Nephron progenitor cell (in vitro differentiated cells): ENCODE measurements at places on chromosomes 5 and 9.

- peak; percentile 68 for DNase-seq
These were observed 11.8 kb downstream of the ITGA1 start for GRCh38 chr5:52799358-52799982.

DNA sequence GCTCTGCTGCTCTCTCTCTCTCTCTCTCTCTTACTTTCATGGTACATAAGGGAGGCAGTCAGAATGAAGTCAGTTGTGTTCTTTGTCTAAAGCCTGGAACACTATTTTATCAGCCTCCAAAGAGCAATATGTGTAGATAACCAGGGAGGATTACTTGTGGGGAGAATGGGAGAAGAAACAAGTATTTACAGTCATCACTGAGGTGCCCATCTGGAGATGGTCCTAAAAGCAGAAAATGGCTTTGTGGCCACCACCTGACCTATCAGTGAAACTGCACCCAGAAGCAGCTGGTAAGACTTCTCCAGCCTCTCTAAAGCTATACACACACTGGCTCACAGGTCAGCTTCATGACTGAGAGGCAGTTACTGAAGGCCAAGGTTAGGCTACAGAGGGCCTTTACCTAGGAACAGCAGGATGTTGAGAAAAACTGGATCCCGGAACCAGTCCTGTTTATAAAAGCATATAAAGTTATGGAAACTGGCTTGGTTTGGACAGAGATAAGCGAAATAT lies 75.1 kb downstream of the MRPS27 start:
- DNase-seq, result peak; percentile 16

- DNase-seq, result no peak
These were observed 58.1 kb downstream of the HSPA4 start for GRCh38 chr5:133109655-133110483.

- DNase-seq, result no peak
These were observed 76.1 kb downstream of the SLC44A1 start for GRCh38 chr9:105320568-105320967.

DNA sequence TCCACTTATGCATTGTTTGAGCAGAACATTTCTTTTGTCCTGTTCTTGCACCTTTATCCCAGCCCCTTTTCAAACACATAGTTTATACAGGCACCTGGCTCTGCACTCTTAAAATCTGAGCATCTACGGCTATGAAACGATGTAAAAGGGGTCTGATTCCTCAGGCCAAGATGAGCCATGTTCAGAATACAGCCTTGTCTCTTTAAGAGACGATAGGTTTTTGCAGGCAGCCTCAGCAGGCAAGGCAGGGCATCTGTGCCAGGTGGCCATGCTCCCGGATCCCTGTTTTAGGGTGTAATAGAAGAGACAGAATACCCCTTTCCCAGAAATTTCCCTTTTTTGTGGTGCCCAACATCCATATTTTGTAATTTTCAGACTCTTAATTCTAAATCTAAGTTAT lies 89.1 kb upstream of the NFIB start:
- DNase-seq, result no peak

DNA sequence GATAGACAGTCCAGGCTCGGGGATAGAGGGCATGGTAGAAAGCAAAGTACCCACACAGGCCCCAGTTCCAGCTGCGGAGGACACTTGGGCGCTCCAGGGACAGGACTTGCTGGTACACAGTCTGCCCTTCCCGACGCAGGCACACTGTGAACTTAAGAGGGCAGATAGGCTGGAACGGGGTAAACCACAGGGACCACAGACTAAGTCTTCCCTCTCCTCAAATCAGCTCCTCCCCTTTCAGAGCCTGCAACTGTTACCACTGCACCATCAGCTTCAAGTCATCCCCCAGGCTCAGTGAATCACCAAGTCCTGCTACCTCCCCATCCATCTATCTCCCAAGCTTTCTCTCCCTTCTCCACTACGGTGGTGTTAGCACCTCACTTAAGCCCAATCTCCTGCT lies 7.3 kb downstream of the GBA2 start:
- no peak for DNase-seq

GRCh38 chr5:110377943-110378342 lies 348.5 kb downstream of the TMEM232 start:
- DNase-seq, result no peak

GRCh38 chr5:107289030-107289714 lies 381.6 kb downstream of the EFNA5 start:
- no peak for DNase-seq

- DNase-seq, result peak; percentile 34
These were observed 773.4 kb downstream of the BRINP1 start for GRCh38 chr9:118595719-118596305.

DNA sequence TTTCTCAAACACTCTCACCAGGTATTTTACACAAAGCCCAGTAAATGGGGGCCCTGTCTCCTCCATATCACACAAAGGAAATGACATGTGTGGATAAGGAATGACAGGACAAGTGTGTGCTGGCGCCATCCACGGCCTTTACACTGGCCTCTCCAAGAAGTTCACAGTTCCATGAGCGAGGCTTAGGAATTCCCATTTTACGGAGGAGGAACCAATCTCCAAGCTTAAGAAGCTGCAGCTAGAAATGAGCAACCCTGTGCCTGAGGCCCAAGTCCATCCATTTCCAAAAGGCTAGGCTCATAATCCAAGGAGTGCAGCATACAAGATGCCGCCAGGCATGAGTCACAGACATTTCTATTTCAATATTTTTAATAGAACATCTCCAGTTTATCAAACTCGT lies 203.4 kb downstream of the AUH start:
- DNase-seq, result no peak

DNA sequence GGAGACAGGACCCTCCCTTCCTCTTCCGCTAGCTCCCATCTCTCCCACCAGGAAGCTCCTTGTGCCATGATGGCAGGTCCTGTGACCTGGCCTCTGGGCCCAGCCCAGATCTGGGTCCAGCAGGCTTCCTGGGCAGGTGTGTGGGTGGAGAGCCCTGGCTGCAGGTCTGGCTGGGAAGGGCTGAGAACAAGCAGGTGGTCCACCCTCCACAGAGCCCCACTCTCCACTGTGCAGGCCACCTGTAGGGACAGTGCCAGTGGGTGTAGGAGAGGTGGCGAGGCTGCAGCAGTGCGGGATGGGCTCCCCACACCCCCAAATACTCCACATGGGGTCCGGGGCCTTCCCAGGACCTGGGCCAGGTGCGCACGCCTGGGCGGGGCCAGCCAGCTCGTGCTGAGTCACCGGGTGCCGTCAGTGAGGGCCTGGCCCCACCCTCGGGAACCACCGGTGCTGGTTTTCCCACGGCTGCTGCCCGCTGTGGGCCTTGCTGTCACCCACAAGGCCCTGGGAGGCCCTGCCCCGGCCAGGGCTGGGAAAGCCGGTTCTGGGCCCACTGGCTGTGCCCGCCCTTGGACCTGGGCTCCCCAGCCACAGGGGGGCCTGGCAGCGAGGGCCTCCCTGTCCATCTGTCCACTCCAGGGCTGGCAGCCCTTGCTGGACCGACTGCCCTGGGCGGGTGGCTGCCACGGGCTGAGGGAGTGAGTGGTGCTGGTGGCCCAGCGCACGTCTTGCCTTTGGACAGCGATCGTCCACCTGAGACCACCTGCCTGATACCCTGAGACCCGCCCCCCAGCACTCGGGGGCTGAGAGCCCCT lies 9.3 kb upstream of the NRARP start:
- DNase-seq, result no peak
